Activated naive CD4-positive, alpha-beta T cell treated with Interleukin-2 at 50 U/mL for 16 hours (primary cell): ENCODE measurements at places on chromosomes 3 and 15.

GRCh38 chr3:100072326-100073048 is 41.8 kb downstream of the FILIP1L start:
- DNase-seq, result no peak

- no peak for DNase-seq
These were observed 76.2 kb upstream of the ADAMTS9 start for GRCh38 chr3:64763980-64764379.

DNA sequence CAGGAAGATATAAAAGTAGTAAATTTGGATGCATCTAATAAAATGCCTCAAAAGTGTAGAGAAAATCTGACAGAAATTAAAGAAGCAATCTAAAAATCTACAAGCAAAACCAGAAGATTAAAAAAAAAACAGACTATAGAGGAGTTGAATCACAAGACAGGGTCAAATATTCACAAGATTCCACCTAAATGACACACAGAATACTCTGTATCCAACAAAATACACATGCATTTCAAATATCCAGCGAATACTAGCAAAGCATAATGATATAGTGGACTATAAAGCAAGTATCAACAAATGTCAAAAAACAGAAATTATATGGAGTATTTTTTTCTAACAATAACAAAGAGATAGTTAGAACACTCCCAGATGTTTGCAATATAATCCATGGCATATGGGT is 20.5 kb upstream of the ACTC1 start:
- DNase-seq, result no peak

- DNase-seq, result no peak
These were observed 231.3 kb upstream of the ARHGEF26 start for GRCh38 chr3:153889905-153890334.

DNA sequence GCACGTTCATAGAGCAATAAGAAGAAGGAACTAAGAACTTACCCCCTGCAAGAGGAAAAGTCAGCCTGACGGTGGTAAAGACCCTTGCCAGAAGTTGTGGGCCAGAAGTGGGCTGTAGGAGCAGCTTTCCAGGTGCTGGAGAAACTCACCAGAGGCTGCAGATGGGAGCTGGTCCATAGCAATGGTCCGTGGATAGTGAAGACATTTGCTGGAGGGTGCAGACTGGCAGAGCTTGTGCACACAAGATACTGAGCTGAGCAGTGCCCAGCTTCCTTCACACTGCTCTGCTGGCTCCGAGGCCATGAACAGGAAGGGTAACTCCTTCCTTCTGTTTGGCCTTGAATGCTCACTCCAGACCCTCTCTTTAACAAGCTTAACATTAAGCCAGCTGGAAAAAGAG is 149.8 kb upstream of the BNIP2 start:
- DNase-seq, result no peak

DNA sequence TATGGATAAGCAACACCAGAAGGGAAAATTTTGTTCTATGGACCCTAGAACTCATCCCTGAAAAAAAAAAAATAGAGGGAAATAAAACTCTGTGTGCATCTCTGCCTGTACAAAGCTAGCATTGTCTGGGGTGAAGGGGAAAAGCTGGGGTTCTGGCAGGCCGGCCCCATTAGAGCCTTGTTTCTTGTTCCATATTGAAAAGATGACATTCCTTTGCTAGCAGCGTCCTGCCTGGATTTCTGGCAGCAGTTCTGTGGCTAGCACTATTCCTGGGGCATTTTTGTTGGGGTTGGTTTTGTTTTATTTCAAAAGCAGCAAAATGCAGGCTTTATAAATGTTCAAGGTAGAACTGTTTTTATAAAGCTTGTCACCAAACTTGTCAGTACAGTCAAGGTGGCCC is 45.2 kb downstream of the RARB start:
- no peak for DNase-seq

GRCh38 chr15:101303408-101303807 is 8.4 kb upstream of the SNRPA1 start:
- DNase-seq, result no peak

DNA sequence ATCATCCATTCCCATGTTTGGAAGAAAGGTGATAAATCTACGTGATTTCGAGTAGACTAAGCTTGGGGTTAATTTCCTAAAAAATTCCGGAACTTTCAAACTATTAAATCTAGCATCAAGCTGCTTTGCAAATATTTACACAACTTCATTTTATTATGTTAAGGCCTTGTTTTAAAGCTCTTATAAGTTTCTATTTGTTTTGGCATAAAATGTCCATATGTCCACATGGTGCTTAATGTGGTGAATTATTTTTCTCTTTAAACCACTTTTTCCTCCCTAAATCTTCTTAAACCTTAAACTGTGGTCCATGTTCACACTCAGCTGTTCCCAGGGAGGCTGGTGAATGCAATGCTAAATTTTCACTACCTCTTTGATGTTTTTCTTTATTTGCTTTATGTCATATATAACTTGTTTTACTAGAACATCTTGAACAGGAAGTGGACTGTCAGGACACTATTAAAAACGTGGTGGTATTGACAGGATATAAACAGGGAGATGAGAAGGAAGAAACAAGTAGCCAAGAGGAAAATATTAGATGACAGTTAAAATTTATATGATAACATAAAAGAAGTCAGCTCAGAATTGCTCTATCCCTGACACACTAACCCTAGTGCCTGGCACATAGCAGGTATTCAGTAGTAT is 72.5 kb upstream of the AGTR1 start:
- no peak for DNase-seq

- no peak for DNase-seq
These were observed 42.6 kb upstream of the TMCO5A start for GRCh38 chr15:37891766-37892368.

DNA sequence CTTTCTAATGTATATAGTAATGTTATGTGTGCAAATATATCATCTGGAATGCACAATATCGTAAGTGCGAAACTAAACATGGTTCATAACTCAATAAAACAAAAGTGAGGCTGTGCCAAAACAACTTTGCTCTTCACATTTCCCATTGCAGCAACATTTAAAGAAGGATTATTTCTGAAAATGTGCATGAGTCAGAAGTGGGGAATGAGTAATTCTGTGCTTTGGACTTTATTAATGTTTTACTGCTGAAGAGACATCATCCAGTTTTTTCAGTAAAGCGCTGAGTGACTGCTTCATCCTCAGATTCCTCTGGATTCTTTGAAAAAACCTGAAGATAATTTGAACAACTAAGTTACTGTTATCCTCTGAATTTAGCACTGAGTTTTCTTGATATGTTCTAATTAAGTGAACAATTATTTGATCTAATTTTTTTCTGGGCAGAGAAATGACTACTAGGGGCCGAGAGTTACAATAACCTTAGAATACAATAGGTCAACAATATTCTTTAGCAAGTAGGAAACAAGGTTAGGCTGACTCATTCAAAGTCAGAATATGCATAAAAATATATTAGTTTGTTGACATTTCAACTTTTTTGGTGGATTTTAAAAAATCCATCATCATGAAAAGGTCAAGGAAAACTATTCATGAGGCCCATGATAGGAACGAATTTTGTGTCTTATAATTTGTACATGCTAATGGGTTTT is 20.0 kb upstream of the PLCL2 start:
- DNase-seq, result no peak

- no peak for DNase-seq
These were observed 80.6 kb downstream of the CLASP2 start for GRCh38 chr3:33637482-33637881.

GRCh38 chr3:144175644-144176425 is 204.2 kb downstream of the DIPK2A start:
- DNase-seq, result no peak

- no peak for DNase-seq
These were observed 10.3 kb downstream of the U2SURP start for GRCh38 chr3:143011705-143012104.

- no peak for DNase-seq
These were observed 408.2 kb upstream of the THBS1 start for GRCh38 chr15:39172380-39173281.

DNA sequence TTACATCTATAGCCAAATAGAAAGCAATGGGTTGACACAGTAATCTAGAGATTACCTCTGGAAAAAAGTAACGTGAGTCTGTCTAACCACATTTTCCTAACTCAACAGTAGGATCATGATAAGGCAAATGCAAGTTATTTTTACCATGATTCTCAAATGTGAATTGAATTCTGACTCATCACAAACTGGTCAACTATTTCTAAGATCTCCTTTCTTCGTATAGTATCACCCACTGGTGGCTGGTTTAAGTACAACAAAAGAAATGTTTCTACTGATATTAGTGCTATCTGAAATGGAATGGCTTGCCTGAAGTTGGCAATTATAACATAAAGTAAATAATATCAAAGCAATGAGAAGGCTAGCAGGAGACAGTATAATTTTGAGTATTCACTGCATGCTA is 102.2 kb downstream of the ABI3BP start:
- no peak for DNase-seq

DNA sequence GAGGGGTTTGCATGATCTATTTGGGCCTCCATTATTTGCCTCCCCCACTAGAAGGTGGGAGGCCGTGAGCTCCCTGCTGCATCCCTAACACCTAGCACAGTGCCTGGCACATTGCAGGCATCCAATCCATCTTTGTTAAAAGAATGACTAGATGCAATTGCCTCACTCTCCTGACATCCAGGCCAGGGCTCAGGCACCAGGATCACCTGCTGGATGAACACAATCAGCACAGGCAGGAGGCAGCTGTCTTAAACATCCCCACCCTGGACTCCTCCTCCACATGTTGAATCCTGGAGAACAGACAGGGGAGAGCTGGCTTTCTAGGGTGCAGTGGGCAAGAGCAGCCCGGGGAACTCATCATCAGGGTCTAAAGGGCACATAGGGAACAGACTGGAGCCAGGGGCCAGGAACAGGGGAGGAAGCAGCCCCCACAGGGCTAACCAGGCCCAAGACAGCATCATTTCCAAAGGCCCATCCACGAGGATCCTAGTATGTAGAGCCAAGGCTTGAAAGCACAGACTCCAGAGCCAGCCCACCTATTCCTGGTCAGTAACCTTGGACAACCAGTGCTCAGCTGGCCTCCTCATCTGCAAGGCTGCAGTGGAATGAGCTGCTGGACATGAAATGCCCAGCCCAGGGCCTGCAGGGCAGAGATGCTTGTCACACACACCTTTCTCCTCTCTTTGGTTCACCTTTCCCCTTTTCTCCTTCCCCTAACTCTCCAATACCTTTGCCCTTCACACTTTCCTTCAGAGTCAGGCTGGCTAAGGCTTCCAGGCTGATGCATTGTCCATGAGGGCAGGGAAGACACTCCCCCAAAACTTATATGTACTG is 254.4 kb upstream of the TLE3 start:
- DNase-seq, result no peak

GRCh38 chr3:107132674-107133073 is 244.6 kb upstream of the CCDC54 start:
- no peak for DNase-seq

GRCh38 chr3:32359766-32360492 is 31.7 kb upstream of the CMTM7 start:
- no peak for DNase-seq

GRCh38 chr3:54622678-54623077 is 305.2 kb downstream of the LRTM1 start:
- DNase-seq, result no peak
